ENCODE measurements at places on chromosomes 1 and 21.

- no peak for DNase-seq
Observed at GRCh38 chr21:27149034-27149433, 182.1 kb upstream of the ADAMTS5 start.

DNA sequence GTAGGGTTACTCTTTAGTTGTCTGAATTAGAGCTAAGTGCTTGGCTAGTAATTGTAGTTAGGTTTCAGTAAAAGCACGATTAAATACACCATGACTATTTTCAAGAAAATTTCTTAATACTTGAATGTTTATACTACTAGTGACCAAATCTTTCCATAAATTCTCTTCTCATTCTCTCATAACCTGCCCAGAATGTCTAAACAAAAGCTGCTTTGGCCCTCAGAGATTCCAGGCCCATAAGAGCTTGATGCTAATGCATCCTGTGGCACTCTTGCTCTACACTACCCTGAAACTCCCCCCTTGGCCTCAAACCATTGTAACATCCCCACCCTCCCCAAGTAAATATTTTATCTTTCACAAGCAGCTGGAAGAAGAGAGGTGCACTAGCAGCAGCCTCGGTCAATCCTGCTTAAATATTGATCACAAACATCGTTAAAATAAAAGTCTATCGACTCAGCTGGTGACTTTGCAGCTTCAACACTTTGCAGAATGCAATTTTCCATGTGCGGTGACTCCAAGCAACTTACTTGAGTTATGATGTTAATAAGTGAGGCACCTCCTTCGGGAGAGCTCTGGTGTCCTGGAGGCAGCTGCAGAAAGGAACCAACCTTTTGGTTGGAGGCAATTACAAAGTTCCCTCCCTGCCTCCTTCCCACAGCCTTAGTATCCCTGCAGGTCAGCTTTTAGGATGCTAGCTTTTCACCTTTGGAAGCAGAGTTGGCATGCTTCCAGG, 315.6 kb upstream of the PLXNA2 start:
- DNase-seq: peak; percentile 19

GRCh38 chr1:70528590-70529333, 117.7 kb downstream of the CTH start:
- peak; percentile 79 for DNase-seq

GRCh38 chr1:192159014-192159413, 752 bp downstream of the RGS18 start:
- DNase-seq: no peak

- peak; percentile 58 for DNase-seq
Observed at GRCh38 chr1:1306661-1307260, 969 bp downstream of the ACAP3 start.

DNA sequence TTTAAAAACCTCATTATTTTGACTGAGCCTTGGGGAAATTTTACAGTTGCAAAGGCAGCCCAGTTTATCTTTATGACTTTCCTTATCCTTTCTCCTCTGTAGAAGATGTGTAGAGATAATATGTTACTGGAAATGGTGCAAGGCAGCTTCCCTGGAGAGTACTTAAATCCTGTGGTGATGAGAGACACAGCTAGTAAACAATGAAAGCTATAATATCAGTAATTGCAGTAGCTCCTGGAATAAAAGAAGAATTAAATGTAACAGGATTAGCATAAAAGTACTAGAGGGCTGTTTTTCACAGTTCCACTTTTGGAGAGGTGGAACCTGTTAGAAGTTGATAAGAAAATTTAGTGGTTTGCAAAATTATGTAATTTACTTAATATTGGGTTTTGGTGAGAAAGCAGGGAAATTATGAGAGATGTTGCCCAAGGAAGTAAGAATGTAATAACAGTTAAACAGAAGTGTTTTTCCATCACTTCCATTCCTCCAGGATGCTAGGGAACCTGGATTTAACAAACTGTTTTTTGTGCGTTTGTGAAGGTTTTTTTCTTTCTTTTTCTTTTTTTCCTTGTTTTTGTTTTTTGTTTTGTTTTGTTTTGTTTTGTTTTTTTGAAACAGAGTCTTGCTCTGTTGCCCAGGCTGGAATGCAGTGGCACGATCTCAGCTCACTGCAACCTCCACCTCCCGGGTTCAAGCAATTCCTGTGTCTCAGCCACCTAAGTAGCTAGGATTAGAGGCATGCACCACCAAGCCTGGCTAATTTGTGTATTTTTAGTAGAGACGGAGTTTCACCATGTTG, 15.7 kb upstream of the EDEM3 start:
- no peak for DNase-seq

- DNase-seq: peak; percentile 81
Observed at GRCh38 chr1:43565600-43566360, 35.1 kb downstream of the PTPRF start.

- no peak for DNase-seq
Observed at GRCh38 chr1:221563476-221563921, 178.4 kb downstream of the DUSP10 start.

GRCh38 chr1:218557731-218558130, 212.6 kb downstream of the TGFB2 start:
- DNase-seq: peak; percentile 93

GRCh38 chr1:14733048-14733778, 134.7 kb downstream of the KAZN start:
- no peak for DNase-seq

DNA sequence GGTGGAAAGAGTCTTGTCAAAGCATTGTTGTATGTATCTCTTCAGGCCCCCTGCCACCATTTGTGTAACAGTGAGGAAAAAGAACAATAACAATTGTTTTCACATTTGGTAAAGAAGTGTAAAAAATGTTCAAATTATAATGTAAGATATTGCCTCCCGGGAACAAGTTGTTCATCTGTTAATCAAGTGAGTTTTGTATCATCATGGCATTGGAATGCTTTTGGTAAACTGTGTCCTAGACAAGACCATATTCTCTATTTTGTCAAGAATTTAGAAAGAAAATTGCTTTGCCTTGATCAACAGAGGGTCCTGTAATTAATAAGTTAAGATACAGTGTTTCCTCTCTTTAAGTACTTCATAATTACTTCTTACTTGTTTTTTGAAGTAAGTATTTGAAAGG, 692.0 kb upstream of the NR5A2 start:
- no peak for DNase-seq

DNA sequence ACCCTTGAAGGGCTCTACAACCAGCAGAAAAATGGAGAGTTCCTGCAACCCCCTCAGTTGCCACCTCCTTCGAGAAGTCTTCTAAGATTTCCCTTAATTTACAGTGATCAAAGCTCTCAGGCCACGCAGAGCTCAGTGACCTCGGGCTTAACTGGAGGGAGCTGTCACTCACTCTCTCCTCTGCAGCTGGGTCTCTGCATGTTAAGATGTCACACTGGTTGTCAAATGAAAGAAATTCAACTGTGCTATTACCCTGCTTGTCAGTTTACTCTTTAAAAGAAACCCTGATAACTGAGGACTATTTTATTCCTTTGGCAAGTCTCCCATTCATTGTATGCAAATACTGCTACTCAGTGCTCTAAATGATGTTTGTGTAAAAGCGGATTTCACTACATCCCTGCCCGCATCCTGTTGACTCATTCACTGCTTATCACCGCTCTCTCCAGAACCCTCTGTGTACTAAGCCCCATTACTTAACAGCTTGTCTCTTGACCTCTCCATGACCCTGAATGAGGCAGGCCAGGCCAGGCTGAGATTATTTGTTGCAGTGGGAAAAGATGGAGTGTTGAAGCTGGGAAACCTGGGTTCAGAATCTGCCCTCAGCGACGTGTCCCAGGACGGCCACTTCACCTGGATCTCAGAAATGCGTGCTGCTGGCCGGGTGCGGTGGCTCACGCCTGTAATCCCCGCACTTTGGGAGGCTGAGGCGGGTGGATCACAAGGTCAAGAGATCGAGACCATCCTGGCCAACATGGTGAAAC, 13.7 kb downstream of the DHRS3 start:
- peak; percentile 93 for DNase-seq

All from DMS53 (cell line).